Head of caudate nucleus (tissue), 42 donors: ENCODE measurements at places on chromosomes 5 and 9.

- DNase-seq = no peak
Measured at GRCh38 chr9:38057416-38058195, 11.4 kb downstream of the SHB start.

DNA sequence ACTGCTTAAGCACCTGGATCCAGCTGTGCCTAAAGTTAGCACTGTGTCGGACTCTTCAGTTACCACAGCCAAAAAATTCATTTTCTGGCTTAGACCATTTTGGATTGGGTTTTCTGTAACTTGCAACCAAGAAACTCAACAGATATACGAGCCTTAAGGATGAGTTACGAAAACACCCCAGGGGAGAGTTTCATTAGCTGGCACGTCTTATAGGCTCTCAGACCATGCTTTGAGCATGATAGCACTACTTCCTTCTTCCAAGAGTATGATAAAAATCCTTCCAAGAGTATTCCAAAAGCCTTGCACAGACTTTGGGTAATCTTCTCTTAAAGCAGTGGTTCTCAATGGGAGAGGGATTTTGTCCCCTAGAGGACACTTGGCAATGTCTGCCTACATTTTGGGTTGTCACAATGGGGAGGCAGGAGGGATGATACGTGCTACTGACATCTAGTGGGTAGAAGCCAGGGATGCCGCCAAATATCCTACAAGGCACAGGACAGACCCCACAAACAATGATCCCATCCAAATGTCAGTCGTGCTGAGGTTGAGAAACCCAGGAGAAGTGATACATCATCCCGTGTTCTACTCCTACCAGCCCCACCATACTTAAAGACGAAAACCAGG, 64.8 kb downstream of the SMIM23 start:
- DNase-seq = no peak

DNA sequence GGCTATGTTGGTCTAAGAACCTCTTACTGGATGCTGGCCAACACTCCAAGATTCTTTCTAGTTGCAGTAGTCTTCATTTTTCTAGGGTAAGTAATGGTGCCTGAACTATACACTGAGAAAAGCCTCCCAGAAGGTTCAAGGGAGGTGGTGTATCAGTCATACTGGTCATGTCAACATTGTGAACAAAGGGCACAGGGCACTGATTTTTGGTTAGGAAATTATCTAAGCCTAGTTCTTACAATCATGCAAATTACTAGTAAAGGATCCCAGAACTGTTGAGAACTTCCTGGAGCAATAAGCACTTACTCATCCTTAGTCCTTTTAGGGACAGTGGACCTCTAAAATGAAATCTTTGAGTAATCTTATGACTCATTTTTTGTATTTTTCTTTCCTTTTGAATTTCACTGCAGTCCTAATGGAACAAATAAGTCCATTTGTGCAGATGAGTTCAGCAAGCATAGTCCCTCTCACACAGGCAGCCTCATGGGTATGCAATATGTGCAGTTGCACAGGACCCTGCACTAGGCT, 21.1 kb upstream of the CDC42SE2 start:
- DNase-seq = no peak

GRCh38 chr5:527646-528628, 3.7 kb upstream of the SLC9A3 start:
- no peak for DNase-seq

DNA sequence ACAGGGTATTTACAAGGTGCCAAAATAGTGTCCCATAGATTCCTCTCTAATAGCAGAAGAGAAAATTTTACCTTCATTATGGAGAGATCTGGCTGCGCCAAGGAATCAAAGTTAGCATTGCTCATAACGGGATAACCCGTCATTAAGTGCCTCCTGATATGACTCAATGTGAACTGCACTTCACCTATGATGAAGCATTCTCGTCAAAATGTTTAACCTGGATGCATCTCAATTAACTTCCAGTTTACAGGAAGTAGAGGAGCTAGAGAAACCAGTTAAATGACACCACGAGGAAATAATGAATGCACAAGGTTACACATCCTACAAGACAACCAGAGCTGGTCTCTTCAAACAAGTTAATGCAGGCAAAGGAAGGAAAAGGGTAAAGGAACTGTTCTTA, 17.2 kb downstream of the FBXW11 start:
- DNase-seq = no peak

- no peak for DNase-seq
Measured at GRCh38 chr9:2453701-2454100, 167.9 kb upstream of the VLDLR start.

- no peak for DNase-seq
Measured at GRCh38 chr5:91187032-91187431, 196.1 kb downstream of the ARRDC3 start.

GRCh38 chr9:126261584-126262356, 64.9 kb upstream of the MVB12B start:
- no peak for DNase-seq

- peak; percentile 84 for DNase-seq
Measured at GRCh38 chr5:126454081-126454480, 30.9 kb downstream of the GRAMD2B start.

- DNase-seq = no peak
Measured at GRCh38 chr5:179820127-179820482, 600 bp upstream of the SQSTM1 start.

DNA sequence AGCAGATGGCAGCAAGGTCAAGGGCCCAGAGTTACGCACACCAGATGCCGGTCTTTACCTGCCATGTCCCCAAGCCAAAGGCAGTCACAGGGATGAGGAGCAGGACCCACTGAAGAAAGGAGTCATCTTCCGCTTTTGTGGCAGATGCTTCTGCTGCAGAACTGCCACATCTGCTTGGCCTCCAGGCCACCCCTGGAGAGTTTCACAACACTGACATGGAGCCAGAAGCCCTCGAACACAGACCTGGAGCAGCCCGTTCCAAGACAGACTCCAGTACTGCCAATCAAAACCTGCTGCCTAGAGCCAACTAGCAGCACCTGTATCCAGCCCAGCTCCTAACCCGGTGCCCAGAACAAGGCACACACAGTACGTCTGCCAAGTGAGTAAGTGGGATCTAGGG, 1.5 kb downstream of the SURF1 start:
- DNase-seq = no peak

- DNase-seq = peak; percentile 76
Measured at GRCh38 chr5:142012792-142013388, at the start of gene GNPDA1. TSS of gene GNPDA1 (minus strand) at chr5:142013027. CDS start at chr5:142012035, 992 bp downstream.

GRCh38 chr5:116441223-116441622, 133.4 kb downstream of the SEMA6A start:
- no peak for DNase-seq
